Stimulated activated CD4-positive, alpha-beta T cell treated with anti-CD3 and anti-CD28 coated beads, Interleukin-15, amount 100 ng/mL, for 1 hour (primary cell): ENCODE measurements at places on chromosomes 3 and 15.

DNA sequence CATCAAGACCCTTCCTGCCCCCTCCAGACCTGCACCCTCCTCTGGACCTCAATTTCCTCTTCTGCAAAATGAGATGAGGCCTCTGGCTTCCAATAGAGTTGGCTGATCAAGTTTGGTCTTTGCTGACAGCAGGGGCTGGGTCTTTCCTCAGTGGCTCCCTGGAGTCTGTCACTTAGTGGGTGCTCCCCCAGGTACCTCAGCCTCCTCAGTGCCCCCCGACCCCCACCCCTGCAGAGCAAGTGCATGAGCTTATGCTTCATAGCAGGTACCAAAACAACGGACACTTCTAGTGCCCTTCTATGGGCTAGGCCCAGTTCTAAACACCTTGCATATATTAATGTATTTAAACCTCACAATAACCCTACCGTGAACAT, 6.9 kb upstream of the PLXND1 start:
- DNase-seq: no peak

GRCh38 chr3:71228156-71228866, 355.2 kb downstream of the FOXP1 start:
- DNase-seq: no peak

GRCh38 chr3:56110886-56111285, 357.4 kb downstream of the ERC2 start:
- no peak for DNase-seq

DNA sequence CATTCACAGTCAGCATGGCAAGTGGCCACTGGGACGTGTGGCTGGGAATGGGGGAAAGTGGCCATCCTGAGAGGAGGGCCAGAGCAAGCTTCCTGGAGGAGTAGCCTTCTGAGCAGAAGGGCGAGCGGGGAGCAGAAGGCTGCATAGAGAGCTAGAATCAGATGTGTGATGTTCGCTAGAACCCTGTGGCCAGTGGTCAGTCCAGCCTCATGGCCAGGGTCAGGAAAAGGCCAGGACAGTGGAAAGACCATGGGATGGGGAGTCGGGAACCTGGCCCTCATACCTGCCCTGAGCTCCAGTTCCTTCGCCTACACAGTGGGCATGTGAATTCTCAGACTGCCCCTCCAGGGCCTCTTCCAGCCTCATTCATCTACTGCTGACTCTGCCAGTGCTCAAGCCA, 102.4 kb downstream of the DNAJB8 start:
- no peak for DNase-seq

DNA sequence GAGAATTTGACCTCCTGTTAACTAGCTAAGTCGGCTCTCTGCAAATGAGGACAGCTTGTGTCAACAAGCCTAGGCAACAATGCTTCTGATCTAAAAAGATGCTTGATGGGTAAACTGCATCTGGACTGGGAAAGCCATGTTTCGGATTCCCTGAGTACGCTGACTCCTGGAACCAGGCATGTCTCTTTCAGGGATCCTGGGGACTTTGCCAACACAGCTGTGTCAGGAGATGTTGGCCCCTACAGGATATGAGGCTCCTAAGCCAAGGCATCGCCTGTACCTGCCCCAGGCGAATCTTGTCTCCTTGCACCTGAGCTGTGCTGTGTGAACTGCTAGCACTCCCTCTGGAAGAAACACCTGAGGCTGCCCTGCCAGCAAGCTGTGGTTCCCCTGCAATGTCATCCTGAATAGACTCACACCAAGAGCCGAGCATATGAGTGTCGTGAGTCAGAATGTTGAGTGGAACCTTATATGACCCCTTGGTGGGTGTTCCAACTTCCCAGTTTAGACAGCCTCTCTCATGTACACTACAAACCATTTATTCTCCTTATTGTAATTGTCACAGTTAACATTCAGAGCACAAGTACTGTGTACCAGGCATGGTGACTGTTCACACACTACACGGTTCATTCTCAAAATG, 17.0 kb downstream of the EOGT start:
- no peak for DNase-seq

DNA sequence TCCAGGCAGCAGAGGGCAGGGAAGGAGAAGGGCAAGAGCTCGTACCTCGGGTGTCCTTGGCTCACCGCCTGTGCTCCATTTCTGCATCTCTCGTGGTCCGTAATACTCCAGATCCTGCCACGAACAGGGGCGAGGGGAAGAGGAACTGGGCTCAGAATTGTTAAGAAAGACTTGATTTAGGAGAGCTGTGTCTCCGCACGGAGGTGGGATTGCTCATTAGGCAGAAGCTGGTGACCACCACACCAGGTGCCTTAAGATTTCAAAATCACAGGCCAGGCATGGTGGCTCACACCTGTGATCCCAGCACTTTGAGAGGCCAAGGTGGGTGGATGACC, 37.2 kb upstream of the BDH1 start:
- no peak for DNase-seq

GRCh38 chr3:64600246-64600950, 87.4 kb downstream of the ADAMTS9 start:
- no peak for DNase-seq

GRCh38 chr3:63689285-63689684, 36.8 kb downstream of the SNTN start:
- no peak for DNase-seq

GRCh38 chr3:100106094-100106493, 8.2 kb downstream of the FILIP1L start:
- no peak for DNase-seq

DNA sequence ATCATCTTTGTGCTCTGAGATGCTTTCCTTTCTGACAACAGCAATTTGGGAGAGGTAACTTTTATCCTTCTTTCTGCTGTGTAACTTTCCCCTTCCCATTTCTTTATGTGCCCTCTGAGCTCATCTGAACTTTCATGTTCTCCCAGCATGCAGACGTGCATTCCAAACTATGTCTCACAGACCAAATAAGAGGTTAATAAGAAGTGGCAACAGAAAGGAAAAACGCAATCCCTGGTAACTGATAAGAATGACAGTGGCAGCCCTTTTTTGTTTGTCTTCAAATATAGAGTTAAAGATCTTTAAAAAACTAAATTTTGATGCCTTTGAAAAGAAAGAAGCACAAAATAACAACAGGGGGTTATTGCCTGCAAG, 533.4 kb downstream of the FOXP1 start:
- no peak for DNase-seq

GRCh38 chr15:72318408-72318942, 1.5 kb downstream of the CELF6 start:
- DNase-seq: no peak

DNA sequence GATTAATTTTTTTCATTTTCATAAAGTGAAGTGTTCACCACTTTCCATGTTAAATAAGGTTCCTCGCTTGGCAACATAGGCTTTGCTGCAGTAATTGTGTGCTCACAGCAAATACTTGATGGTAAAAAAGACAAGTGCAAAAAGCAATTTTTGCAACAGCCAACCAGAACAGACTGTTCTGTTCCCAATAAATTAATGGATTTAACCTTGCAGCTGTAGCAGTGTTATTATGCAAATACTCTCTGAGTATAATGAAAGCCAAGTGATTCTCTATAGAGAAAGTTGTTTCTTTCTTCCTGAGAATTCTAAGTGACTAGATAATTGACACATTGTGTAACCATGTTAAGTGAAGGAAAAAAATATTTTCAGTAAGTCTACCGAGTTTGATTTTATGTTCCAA, 183.7 kb upstream of the NAALADL2 start:
- DNase-seq: no peak

- no peak for DNase-seq
These were observed 50.4 kb downstream of the GHSR start for GRCh38 chr3:172397716-172398405.

GRCh38 chr3:48788544-48789162, 59.0 kb downstream of the PRKAR2A start:
- DNase-seq: no peak

DNA sequence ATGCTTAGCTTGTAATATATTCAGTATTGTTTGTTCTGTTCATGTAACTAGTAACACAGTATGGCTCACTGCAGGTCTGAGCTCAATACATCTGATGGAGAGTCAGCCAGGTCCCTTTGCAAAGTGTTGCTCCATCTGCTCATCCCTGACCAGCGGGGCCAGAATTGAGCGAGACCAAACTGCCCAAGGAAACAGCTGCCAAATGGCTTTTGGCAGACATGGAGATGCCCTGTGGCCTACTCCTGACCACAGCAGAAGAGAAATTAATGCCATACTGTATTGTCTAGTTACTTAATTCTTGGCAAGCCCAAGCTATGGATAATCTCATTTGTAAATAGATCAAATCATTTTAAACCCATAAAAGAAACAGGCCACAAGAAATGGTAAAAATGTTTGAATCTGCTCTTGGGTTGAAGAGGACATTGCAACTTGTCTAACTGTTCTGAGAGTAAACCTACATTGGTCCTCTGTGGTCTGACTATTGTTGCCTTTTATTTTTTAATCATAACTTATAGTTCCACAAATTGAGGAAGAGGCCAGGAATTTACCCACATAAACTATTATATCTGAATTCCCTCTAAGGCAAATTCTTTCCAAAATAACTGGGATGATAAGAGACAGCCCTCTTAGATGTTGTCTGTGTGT, 209.5 kb downstream of the EBLN2 start:
- DNase-seq: no peak

DNA sequence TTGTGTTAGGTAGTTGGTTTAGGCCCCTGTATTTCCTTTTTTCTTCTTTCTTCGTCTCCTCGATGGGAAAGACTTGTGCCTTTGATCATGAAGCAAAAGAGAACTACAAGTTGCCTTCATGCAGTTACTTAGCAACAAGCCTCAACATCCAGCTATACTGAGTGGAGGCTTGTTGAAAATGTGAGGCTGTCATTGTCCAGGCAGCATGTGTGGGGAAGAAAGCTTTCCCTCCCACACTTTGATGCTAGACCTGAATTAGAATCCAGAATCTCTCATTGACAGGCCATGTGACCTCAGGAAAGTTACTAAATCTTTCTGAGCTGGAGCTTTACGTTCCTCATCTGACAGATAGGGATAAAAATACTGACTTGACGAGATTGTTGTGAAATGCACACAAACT, 23.7 kb downstream of the IFT122 start:
- DNase-seq: no peak

DNA sequence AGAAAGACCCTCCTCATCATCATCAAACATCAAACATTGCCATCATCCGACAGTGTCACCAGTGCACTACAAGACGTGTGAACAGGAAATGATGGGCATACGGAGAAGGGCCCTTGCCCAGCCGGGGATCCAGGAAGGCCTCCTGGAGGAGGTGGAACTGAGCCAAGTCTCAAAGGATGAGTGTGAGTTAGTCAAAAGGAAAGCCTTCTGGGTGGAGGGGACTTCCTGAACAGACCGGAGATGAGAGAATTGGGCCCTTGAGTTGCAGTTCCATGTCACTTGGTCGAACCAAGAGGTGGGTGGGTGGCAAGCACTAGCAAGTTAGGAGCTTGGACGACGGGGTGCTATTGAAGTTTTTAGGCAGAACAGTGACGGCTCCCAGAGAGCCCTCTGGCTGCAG, 8.5 kb downstream of the SEMA4B start:
- DNase-seq: no peak

- DNase-seq: no peak
These were observed 19.2 kb downstream of the ABTB1 start for GRCh38 chr3:127691974-127692373.

GRCh38 chr3:72376956-72377710, 471.1 kb downstream of the SHQ1 start:
- no peak for DNase-seq

DNA sequence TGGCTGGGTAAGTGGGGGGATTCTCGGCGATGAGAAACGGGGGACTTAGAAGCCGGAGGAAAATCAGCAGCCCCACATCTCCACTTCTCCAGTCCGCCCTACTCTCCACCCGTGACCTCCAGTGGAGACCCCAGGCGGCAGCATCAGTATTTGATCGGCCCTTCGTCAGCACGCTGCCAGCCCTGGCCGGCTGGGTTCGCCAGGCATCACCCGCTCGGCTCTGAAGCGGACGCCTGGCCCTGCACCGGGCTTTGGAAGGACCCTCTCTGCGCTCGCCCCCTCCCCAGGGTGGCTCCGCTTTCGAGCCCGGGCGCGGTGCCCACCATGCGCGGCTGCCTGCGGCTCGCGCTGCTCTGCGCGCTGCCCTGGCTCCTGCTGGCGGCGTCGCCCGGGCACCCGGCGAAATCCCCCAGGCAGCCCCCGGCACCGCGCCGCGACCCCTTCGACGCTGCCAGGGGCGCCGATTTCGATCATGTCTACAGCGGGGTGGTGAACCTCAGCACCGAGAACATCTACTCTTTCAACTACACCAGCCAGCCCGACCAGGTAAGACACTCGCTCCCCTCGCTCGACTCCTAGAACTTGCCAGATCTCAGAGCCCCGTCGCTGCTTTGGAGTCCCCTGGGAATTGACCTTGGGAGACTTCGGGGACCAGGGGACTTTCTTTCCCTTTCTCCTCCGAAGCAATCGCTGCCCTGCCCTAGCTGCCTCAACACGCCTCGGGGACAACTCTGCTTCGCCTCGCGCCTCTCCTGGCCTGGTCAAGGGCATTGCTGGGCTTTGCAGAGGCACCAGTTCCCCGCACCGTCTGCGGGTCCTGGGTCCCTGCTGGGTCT, 561 bp downstream of the SIDT1 start:
- DNase-seq: peak; percentile 15

GRCh38 chr15:44535523-44536301, 1.2 kb upstream of the EIF3J start:
- DNase-seq: no peak

GRCh38 chr3:54670201-54671000, 257.5 kb downstream of the LRTM1 start:
- no peak for DNase-seq

- DNase-seq: no peak
These were observed 54.4 kb downstream of the CNTN4 start for GRCh38 chr3:2153053-2153452.

- DNase-seq: no peak
These were observed 6.0 kb downstream of the PRC1 start for GRCh38 chr15:90988296-90988695.

DNA sequence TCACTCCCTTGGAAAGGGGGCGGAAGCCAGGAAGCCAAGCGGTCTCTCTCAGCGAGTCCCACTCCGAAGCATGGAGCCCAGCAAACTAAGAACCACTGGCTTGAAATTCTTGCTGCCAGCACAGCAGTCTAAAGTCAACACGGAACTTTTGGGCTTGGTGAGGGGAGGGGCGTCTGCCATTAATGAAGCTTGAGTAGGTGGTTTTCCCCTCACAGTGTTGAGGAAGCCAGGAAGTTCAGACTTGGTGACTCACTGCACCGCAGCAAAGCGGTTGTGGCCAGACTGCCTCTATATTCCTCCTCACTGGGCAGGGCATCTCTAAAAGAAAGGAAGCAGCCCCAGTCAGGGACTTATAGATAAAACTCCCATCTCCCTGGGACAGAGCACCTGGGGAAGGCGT, 665.4 kb upstream of the CBLB start:
- DNase-seq: peak; percentile 6

- no peak for DNase-seq
These were observed 21.2 kb upstream of the ZNF639 start for GRCh38 chr3:179301645-179302044.

- no peak for DNase-seq
These were observed 15.9 kb upstream of the ACAD9 start for GRCh38 chr3:128863560-128863959.

DNA sequence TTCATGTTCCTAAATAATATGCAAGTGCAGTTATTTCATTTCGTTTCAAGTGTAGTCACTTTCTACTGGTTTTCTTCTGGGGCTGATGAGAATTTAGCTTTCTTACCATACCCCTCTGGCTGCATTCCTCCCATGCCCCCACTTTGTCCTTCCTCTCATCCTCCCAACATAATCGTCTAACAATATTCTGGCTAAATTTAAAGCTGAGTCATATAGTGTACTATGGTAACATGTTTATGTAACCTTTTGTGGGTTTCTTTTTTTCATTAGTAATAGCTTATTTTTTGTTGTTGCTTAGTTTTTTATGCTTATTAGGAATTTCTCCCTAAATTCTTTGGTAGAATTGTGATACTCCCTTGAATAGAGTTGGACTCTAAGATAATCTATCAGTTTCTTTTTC, 30.5 kb downstream of the DUT start:
- no peak for DNase-seq
